LoVo (cell line): ENCODE measurements at places on chromosomes 11 and 22.

DNA sequence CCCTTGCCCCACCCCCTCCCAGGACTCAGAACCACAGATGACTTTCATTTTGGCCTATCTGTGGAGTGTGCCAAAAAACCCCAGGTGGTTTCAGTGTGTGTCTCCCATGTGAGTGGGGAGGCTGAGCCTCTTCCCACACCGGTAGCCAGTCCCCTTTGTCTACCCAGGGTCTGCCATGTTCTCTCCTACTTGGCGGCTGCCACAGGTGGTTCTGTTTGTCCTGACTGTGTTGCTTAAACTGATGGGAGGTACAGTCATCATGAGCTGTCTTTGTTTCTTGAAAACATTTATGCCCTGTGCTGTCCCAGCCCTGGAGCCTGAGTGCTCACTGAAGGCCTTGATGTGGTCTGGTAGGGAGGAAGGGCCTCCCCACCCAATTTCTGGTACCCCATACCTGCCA lies 39.7 kb upstream of the SUSD2 start:
- no peak for DNase-seq

GRCh38 chr11:118233377-118233776 lies 8.6 kb upstream of the JAML start:
- DNase-seq: no peak

DNA sequence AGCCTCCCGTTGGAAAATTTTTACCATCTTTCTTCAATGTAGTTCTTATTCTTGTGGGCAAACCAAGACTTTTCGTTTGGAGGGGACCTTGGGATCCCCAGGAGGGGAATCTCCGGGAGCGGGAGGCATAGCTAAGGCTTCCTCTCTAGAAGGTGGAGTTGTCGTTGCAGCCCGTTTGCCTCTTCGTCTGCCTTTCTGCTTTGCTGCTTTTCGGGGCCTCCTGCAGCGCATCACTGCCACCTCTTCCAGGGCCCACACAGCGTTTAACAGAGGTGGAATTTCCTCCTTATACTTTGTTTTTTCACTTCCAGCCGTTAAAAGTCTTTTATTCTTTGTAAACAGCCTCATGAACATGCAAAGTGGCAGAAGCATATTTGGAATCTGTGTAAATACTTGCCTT lies 3.5 kb upstream of the IFITM3 start:
- DNase-seq: no peak

GRCh38 chr11:70477609-70478008 lies 79.3 kb downstream of the CTTN start:
- no peak for DNase-seq

DNA sequence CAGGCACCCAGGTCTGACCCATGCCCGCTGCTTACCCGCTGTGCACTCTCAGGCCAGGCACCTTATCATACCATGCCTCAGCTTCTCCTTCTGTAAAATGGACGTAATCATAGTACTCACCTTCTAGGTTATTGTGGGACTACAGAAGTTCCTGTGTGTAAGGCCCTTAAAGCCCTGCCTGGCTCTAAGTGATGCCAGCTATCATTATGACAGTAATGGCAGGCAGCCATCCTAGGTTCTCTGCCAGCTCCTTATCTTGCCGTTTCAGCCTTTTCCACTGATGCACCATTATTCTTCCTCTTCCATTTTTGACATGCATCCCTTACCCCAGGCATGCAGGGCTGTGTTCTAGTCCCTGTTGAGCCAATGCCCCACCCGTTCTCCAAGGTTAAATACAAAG lies 57.9 kb downstream of the DBX1 start:
- no peak for DNase-seq

DNA sequence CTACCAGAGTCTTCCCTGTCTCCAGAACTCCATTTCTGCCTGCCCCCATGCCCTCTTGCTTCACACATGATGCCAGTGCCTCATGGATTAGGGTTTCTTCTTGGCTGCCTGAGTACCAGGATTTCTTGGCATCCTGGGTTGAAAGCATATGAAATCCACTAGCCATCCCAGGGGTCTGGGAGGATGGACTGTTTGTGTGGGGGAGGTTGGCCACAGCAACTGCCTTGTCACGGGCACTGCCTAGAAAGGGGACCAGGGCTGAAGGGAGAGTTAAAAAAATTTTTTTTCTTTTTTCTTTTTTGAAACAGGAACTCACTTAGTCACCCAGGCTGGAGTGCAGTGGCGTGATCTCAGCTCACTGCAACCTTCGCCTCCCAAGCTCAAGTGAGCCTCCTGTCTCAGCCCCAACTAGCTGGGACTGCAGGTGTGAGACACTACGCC lies 4.2 kb downstream of the USP35 start:
- DNase-seq: no peak

DNA sequence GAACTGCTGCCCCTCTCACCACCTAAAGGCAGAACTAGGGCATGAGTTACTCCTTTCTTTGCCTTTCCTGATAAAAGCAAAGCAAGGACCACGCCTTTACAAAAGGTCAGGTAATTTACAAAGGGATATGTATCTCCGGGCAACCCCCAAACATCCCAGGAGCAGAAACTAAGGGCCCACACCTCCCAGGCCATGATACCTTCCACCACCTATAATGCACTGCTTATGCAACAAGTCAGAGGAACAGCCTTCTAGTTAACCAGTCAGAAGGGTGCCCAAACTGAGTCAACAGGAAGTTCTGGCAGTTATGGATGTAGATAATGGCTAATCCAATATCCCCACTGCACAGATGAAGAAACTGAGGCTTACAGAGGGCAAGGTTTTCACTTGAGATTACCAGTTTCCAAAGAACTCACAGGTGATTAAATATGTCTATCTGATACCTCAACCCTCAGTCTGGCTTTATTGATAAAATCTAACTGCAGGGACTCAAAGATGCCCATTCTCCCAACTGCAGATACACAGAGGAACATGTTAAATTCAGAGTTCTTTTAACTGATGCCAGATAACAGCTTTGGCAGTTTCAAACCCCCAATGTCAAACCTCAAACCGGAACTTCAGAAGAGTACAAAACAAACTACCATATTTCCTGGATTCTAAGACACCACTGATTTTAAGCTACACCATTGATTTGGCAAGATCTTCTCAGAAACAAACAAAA lies 16.8 kb upstream of the CASTOR1 start:
- no peak for DNase-seq

DNA sequence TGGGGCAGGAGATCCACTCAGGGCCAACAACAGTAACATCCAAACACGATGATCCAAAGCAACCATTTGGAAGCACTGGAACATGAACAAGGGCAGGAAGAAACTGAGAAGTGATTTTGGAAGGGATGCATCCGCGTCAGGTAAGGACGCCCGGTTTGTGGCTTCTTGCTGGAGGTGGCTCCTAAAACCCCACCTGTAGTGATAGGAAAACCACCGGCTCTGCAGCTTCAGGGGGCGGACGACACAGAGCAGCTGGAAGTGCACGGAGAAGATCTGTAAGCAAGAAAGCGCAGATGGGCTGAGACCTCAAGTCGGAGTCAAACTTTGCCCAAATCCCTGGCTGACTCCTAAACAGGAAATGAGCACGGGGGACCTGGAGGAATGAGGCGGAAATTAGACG lies 1066.1 kb downstream of the BRD1 start:
- no peak for DNase-seq

DNA sequence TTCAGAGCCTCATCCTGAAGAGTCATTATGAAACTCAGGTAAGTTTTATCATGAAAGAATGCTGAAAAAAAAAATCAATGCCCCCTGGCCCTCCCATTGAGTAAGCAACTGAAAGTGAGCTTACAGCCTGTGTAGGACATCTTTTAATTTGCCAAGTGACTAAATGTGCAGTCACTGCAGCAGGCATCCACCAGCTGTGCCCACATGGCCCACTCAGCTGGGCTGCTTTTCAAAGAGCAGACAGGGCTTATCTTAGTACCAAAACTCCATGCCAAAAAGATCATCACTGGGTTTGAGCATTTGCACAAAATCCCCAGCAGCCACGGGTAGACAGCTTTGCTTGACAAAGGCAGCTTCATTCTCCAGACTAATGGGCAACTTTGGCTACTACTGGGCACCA lies 709.7 kb downstream of the NTM start:
- DNase-seq: no peak

DNA sequence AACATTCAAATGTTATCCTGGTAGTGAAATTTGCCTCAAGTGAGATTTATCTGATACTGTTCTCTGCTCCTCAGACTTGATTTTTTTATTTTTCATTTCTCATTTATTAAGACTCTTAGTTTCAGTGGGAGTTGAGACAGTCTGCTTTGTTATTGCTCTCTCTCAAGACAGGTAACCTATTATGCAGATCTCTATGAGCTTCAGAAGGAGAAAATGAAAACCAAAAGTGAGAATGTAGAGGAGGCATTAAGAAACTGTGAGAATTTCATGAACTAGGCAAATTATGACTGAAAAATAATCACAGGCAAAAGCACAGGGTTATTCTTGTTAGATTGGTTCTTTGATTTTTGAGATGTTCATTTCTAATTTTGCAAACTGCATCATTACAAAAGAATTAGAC lies 290.0 kb upstream of the CHORDC1 start:
- DNase-seq: no peak

DNA sequence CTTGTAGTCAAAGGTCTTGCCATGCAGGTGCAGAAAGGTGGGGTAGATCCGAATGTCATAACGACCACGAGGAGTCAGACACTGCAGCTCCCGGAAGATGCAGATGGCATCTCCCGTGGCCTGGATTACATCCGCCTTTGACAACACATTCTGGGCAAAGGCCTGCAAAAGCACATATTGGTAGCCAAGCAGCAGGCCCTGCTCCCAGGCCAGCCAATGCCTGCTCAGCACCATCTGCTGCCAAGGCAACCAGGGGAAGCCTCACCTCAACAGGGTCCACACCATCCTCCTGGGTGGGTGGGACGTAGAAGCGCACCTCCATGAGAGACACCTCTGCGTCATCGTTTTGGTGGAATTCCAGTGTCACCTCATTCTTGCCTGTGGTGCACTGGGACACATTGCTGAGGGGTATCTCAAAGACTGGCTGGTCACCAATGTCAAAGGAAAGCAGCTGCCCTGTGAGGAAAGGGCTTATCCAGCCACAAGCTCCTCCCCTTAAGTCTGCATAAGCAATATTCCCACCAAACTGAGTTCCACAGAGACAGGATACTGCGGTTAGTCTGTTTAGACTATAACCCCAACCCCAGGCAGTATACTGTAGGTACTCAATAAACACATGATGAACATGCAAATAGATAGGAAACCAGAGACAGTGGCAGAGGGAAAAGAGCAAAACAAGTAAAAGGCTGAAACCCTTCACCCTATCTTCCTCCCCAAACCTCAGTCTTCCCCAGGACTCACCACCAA lies 2.8 kb downstream of the SSRP1 start:
- DNase-seq: no peak

GRCh38 chr11:32893093-32893342 lies 407 bp downstream of the QSER1 start:
- no peak for DNase-seq

- no peak for DNase-seq
Observed at GRCh38 chr11:8203414-8203715, 34.5 kb upstream of the RIC3 start.

GRCh38 chr11:102447941-102448868 lies 4.4 kb downstream of the TMEM123 start:
- DNase-seq: no peak

DNA sequence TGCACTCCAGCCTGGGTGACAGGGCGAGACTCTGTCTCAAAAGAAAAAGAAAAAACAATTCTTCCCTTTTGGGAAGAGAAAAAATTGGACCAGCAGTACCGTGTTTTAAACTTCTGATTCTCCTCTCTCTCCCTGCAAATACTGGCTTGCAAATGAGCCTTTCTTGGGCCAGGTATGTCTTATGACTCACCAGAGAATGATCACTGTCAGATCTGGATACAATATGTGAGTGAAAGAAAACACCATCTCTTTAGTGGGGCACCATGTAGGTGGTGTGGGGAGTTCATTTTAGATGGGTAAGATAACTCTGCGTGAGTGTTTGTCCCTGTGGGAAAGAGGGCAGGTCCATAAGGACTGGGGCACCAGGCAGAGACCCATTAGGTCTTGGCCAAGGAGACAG lies 2.4 kb upstream of the SCGB2A2 start:
- no peak for DNase-seq
